ENCODE measurements at places on chromosomes 11 and 22.

GRCh38 chr11:17293311-17293710 is 16.8 kb downstream of the NUCB2 start:
- DNase-seq = no peak

- DNase-seq = no peak
These were observed 2.5 kb downstream of the ROBO3 start for GRCh38 chr11:124867700-124868099.

GRCh38 chr22:26892166-26893041 is 235.0 kb downstream of the MIAT start:
- no peak for DNase-seq

GRCh38 chr11:110089617-110090282 is 3.4 kb upstream of the ZC3H12C start:
- DNase-seq = no peak

- DNase-seq = no peak
These were observed 6.3 kb upstream of the ZC3H12C start for GRCh38 chr11:110086892-110087309.

DNA sequence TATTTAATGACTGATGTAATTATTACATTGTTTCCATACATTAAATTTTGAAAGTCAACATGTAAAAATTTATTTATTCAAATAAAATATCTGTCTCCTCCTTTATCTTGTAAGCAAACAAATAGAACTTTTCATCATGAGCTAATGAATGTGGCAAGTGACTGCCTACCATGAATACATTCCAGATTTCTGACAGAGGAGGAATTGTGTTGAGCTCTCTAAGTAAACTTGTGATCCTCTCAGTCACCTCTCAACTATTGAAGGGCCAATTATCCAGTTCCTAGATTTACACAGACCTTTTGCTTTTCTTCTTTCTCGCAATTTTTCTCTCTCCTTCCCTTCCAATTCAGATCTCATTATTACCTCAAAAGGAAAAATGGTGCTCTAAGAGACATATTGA is 21.5 kb downstream of the PRRG4 start:
- DNase-seq = no peak

DNA sequence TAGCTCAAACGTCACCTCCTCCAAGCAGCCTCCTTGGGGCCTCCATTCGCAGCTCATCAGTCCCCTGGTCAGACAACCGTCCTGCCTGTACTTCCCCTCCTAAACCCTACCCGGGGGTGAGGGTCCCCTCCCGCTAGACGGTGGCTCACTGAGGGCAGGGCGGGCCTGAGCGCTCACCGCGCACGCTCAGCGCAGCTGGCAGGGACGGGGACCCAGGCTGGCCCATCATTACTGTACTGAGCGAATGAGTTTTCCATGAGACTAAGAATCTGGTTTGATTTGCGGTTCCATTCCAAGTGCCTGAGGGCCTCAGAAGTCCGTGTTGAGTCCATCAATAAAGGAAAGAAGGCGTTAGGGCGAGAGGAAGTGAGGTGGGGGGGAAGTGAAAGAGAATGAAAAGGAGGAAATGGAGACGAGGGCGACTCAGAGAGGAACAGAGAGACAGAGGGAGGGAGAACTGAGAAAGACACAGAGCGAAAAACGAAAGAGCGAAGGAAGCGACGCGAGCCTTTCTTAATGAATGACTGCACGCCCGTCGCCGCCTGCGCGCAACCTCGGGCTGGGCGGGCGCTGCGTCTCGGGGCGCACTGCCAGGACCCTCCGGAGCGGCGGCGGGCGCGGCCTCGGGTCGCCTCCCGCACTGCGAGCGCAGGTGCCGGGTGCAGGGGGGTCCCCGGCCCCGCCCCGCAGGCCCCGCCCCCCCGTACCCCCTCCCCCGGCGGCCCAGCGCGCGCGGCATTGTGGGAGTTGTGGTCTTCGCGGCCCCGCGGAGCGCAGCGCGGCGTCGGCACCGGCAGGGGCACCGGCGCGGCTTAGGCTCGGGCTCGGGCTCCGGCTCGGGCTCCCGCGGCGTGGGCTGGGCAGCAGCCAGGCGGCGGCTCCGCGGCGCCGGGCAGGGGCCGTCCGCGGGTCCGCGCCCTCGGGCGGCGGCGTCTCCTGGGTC is at the start of gene ASPHD2:
TSS of gene ASPHD2 (plus strand) at position 746 of the 943 bp plus-strand sequence. CDS start 4,356 bp downstream, outside the sequence.
- DNase-seq = peak; percentile 66

DNA sequence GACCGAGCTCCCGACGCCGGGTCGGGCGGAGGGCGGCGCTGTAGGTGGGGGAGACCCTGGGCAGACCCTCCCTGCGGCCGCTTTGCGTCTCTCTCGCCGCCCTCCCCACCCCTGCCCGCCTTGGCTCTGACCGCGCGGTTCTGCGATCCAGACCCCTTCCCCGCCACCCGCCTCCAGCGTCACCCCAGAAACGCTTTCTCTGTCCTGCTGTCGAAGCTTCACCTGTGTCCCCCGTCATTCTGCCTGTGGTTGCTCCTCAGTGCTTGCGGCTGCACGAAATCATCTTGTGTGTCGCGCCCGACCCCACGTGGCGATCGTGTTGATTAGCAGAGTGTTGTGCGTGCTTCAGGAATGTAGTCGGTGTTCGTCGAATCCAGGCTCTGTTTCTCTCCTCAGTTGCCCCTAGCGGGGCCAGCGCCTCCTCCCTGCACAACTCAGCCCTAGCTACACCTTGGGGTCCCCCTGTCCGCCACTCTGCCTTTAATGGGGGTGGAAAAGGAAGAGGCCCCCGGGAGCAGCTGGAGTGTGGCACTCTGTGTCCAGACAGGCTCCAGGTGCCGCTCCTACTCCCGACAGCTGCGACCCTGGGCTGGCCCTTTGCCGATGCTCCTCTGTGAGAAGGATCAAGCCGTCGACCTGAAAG is 851 bp downstream of the PTDSS2 start:
- DNase-seq = peak; percentile 62

- DNase-seq = no peak
These were observed 7.4 kb downstream of the CNTF start for GRCh38 chr11:58629857-58630256.

DNA sequence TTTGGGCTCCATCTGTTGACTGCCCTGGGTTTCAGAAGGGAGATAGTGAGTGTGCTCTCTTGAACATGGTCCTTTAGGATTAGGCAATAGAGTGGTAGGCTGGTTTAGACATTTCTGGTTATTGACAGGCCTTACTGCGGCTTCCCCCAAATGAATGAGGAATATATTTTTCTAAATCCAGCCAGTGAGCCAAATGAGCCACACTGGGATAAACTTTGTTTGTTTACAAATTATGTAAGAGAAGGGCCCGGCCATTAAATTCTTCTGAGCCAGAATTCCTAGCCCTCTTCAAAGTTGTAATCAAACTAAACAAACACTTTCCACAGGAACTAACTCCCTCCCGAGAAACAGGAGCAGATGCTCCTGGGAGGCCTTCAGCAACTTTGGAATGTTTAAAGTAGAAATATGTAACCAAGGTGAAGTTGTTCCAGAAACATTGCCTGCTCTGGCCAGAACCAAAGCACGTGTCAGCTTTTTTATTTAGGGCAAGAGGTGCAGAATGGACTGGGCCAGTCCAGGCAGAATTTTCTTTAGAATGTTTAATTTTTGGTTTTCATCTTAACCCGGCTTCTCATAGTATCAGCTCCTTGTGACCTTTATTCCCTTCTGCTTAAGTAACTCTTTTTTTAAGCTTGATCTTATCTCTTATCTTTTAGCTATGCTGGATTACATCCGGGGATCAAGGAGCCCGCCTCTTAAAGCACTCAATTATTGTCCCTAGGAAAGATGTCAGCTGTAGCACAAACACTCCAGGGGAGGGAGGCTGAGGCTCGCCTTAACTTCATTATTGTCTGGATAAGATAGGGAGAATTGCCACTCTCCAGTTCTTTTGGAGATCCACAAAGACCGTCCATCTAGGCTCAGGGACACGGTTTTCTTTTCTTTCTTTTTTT is 28.7 kb downstream of the ZNRF3 start:
- DNase-seq = no peak

GRCh38 chr11:6812390-6813005 is 13.0 kb upstream of the OR6A2 start:
- DNase-seq = no peak
